Left lobe of liver (tissue), 2 donors: ENCODE measurements at places on chromosomes 12 and 14. TPM values are rescaled to one million over a fixed set of nuclear protein-coding genes. Genes with fewer than 3 reads are reported as not detected.
A peak's percentile ranks its signal among the peaks of the same experiment; 100 is the strongest.

- DNase-seq = no peak
Measured at GRCh38 chr12:14921218-14921617, 17.1 kb downstream of the ERP27 start.

DNA sequence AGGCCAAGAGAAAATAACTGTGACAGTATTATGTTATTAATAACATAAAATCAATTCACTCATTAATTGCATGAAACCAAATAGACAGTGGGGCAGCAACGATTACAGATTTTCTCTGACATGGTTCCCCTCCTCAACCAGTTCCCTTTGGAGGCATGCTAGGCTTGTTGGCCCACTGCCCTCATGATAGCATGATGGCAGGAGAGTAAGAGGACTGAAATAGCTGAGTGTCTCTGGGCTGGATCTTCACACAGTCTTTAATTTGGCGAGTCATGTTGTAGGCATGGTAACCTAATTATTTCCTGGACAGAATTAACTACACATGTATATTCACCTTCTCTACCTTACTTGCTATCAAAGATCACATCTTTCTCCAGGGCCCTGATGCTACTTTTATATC lies 266.2 kb upstream of the PELI2 start:
- no peak for DNase-seq

The LRP6 gene
- total RNA-seq = 36.3 TPM

The TEX52 gene
- not detected for total RNA-seq

GRCh38 chr12:109879351-109880042 lies 844 bp downstream of the GLTP start:
- DNase-seq = no peak

- DNase-seq = no peak
Measured at GRCh38 chr12:123952037-123952436, 20.6 kb downstream of the CCDC92 start.

The A2ML1 gene
- not detected for total RNA-seq

- DNase-seq = no peak
Measured at GRCh38 chr14:50728836-50729235, 60.7 kb upstream of the SAV1 start.

The KRT85 gene
- not detected for total RNA-seq

GRCh38 chr12:89706986-89707702 lies 1.5 kb downstream of the ATP2B1 start:
- DNase-seq = no peak

DNA sequence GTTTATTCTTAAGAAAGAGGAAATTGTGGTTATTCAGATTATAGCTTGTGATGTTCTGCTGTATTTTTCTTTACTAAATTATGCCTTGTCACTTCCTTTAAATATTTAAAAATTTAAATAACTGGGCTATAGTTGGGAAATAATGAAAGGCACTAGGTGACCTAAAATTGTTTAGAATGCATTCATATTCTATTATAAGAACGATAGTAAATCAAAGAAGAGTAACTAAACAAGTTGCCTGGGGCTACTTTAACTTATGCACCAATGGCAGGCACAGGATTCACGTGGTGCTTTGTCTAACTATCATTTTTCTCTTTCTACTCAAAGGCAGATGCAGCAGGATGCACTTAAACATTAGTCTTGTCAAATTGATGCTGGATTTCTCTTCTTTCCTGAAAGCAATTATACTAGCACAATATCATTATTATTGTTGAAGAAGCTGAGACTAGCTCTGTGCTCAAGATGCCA lies 190.7 kb upstream of the PPFIA2 start:
- no peak for DNase-seq

DNA sequence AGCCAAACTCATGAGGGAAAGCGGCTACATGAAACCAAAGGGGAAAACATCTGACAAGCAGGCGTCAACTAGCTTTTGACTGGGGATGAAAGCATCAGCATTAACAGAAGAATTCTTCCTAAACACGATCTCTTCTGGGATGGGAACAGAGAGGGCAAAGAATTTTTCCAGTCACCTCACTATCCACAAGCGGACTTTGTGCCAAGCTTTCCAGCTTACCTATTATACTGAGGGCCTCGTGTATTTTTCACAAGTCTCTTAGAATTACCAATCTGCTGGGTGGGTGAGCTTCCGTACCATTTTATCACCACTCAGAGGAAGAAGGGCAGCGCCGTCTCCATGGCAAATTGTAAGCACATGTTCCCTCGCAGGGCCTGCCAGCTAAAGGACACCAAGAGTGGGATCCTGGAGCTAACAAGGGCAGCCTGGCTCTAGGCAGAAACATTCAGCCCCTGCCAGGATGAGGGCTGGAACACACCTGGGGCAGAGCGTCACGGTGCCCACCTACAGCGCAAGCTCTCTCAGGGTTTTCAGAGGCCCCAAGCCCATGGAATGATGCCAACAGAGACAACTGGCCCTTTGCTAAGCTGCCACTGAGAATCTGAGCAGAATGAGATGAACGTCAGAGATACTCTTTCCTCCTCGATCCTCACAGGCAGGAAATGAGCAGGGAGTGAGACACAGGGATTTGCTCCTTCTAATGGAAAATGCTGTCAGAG lies 74.6 kb downstream of the CHGA start:
- no peak for DNase-seq

The CLEC6A gene
- total RNA-seq = not detected

GRCh38 chr12:30640392-30640791 lies 55.3 kb downstream of the IPO8 start:
- DNase-seq = no peak

DNA sequence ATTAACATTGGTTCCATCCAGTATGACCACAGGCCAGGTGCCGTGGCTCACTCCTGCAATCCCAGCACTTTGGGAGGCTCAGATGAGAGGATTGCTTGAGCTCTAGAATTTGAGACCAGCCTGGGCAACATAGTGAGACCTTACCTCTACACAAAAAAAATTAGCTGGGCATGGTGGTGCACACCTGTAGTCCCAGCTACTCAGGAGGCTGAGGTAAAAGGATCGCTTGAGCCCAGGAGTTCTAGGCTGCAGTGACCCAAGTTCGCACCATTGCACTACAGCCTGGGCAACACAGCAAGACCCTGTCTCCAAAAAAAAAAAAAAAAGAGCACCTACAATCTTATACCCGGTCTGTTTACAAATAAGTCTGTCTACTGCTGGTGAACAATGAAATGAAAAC lies 9.9 kb downstream of the LTA4H start:
- no peak for DNase-seq

GRCh38 chr12:6532927-6533652 lies 1.2 kb upstream of the GAPDH start:
- DNase-seq = peak; percentile 81
